ENCODE measurements at places on chromosomes 7 and 10.
A peak's percentile ranks its signal among the peaks of the same experiment; 100 is the strongest.

GRCh38 chr7:598899-599298 lies 79.3 kb upstream of the PDGFA start:
- no peak for DNase-seq

GRCh38 chr10:71492872-71493271 lies 96.2 kb downstream of the CDH23 start:
- DNase-seq: no peak

GRCh38 chr10:59825932-59826331 lies 72.7 kb upstream of the MRLN start:
- no peak for DNase-seq

DNA sequence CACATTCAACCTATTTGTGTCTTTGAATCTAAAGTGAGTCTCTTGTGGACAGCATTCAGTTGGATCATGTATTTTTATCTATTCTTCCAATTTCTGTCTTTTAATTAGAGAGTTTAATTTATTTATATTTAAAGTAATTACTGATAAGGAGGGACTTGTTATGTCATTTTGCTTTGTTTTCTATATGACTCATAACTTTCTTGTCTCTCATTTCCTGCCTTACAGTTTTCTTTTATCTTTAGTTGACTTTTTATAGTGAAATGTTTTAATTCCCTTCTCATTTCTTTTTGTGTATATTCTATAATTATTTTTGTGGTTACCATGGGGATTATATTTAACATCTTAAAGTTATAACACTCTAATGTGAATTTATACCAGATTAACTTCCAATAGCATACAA lies 7.3 kb upstream of the ZNF518A start:
- no peak for DNase-seq

GRCh38 chr7:23964715-23965114 lies 254.7 kb downstream of the STK31 start:
- DNase-seq: no peak

DNA sequence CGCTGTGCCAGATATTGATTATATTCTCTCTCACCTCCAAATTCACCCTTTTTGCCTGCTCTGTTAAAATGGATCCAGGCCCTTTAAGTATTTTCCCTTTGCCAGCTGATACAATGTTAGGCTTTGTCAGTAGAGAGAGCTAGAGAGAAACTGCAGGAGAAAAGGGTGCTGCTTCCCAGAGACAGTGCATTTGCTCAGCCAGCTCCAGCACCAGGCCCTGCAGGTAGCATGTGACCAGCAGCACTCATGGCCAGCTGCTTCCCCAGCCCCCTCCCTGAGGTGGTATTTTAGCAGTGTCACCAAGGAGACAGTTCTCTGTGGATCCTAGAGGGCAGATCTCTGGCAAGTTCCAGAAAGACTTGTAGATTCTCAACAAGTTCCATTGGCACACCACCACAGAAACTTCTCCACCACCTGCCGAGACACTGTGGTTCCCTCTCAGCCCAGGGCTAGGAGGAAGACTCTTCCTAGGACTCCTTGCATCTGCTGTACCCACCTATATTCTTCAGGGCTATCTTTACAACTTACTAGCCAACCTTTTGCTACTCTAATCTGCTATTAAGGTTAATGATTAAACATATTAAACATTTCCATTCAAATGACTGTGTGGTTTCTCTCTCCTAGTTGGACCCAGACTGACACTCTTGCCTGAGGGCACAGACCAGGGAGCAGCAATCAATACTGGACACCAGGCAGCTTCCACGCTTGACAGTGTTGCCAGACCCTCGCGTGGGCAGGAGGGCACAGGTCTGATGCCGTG lies 35.6 kb upstream of the ADAM12 start:
- no peak for DNase-seq

GRCh38 chr7:13307040-13307439 lies 619.6 kb downstream of the ARL4A start:
- DNase-seq: no peak

GRCh38 chr7:16318989-16319915 lies 102.1 kb downstream of the CRPPA start:
- DNase-seq: no peak

DNA sequence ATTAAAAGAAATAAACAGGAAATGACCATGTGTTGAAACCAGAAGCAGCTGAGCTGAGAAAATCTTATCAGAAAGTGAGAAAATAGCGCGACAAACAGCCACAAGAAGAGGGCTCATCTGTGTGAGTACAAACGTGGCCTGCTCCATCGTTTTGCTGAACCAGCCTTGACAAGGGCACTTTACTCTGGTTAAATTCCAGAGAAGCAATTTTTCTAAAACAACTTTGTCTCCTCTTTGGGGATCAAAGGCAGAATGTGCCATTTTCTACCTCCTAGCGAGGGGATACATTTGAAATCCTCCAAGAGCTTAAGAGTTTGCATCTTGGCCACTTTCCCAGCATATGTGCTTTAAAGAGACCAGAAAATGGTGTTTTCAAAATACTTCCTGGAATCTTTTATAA lies 51.3 kb upstream of the VIPR2 start:
- DNase-seq: no peak

- DNase-seq: no peak
Measured at GRCh38 chr7:147896121-147896520, 694.4 kb upstream of the C7orf33 start.

- DNase-seq: no peak
Measured at GRCh38 chr7:76063525-76063924, 15.6 kb downstream of the MDH2 start.

DNA sequence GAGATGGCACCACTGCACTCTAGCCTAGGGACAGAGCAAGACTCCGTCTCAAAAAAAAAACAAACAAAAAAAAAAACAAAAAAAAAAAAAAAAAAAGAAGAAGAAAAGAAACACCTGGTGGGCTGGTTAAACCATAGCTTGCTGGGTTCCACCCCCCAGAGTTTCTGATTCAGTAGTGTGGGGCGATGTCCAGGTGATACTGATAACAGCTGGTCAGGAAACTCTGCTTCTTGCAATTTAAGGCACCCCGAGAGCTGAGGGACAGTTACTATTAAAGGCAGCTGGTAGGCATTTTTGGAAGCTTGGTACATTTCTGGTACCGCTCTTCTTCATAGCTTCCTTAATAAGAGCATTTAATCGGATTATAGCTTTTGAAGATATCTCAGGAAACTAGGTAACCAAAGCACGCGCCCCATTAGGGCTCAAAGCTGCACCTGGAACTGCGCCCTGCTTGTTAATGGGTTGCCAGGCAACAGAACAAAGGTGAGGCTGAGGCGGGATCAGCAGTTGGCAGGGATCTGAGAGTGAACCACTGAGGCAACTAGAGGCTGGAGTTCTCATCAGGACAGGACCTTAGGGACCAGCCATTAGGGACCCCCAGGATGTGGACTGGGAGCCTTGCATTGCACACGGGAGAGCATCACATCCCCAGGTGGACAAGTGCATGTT lies 6.5 kb upstream of the SDK1 start:
- no peak for DNase-seq

DNA sequence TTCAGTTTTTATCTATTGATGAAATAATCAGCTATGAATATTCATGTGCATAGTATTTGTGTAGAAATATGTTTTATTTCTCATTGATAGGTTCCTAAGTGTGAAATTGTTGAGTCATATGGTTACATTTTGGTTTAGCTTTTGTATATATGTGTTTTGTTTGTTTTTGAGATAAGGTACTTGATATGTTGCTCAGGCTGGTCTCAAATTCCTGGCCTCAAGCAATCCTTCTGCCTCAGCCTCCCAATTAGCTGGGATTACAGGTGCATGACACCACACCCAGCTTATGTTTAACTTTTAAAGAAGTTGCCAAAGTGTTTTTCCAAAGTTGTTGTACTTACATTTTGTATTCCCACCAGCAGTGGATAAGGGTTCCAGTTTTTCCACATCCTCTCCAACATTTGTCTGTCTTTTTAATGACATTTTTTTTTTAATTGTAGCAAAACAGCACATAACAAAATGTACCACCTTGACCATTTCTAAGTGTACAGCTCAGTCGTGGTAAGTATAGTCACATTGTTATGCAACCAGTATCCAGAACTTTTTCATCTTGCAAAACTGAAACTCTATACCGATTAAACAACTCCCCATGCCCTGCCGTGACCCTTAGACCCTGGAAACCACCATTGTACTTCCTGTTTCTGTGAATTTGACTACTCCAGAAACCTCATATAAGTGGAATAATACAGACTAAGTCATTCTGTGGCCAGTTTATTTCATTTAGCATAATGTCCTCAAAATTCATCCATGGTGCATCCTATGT lies 12.6 kb upstream of the UBE2D1 start:
- DNase-seq: no peak

DNA sequence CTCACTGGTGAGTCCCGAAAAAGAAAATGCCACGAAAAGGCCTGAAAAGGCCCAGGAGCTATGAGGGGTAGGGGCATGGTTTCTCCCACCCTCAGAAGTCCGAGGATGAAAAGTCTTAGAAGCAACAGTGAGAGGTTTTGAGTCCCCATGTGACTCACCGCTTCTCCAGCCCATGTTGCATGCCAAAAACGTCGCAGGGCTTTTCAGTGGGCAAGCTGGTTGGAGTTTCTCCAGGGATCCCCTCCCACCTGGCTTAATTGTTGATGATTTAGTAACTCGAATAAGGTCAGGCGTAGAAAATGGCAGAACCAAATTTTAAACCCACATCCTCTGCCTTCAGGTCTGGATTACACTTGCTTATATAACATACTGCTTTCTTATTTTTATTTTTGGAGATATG lies 96.3 kb upstream of the ARMC3 start:
- DNase-seq: no peak

- peak; percentile 89 for DNase-seq
Measured at GRCh38 chr10:131831561-131831960, 69.2 kb upstream of the PPP2R2D start.

DNA sequence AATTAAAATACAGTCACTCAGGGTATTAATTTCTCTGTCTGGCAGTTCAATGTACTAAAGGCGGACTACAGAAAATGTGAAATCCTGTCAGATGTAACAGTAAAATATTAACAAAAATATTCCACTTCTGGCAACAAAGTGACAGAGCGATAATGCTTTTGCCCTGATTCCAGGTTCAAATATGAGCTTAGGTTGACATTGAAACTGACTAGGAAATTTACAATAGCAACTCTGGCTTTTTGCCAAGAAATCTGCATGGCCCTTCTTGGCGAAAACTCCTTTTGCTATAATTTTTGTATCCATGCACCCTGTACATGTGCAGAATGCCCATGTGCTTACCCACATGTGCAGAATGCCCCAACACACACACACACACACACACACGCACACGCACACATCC lies 552.2 kb downstream of the MDFIC start:
- DNase-seq: no peak

- no peak for DNase-seq
Measured at GRCh38 chr10:75801661-75802060, 370.2 kb downstream of the LRMDA start.

DNA sequence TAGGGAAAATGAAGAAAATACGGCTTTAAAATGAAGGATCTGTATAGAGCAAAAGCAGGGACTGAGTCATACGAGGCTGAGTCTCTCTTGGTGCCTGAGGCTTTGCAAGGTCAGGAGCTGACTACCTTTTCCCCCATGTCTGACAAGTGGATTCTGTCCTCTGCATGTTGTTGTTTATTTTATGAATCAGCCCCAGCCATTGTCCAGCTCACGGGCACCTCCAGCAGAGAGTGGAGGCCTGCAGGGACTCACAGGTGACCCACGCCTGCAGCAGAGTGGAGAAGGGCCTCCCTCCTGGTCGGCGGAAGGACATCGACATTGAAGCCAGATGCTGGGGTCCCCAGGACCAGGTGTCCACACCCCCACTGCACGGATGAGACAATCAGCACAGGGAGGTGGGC lies 233.9 kb downstream of the WDR37 start:
- DNase-seq: no peak

DNA sequence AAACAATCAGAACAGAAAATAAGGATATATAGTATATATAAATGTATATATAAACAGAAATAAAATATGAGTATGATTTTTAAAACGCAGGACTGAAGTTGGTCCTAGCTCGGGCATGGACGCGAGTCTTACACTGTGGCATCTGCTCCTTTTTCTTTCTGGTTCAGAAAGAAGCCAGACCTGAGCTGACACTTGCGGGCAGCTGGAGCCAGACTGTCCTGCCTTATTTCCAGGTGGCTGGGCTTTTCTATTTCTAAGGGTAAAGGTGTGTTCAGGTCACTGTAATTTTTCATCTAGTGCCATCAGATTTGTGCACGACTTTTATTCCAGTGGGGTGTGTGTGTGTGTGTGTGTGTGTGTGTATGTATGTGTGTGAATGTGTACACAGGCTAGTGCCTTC lies 166.4 kb downstream of the GALNT17 start:
- no peak for DNase-seq

- no peak for DNase-seq
Measured at GRCh38 chr10:22504766-22505165, 159.5 kb downstream of the SPAG6 start.

- DNase-seq: no peak
Measured at GRCh38 chr10:70559861-70560260, 42.7 kb downstream of the PRF1 start.

DNA sequence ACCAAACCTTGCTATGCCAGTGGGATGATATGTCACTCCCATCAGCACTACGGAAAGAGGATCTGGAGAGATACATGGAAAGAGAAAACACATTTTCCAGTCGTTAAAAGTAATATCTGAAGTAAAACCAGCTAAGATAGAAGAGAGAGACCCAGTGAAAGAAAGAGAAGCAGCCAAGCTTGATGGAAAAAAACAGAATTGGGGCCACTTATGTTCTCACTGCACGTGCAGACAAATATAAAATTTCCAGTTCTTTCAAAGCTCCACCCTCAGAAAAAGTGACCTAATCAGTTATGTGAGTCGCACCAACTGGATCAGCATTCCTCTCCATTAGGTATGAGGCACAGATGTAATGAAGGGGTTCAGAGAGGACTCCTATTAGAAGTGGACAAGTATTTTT lies 266.1 kb downstream of the MTERF1 start:
- DNase-seq: no peak

GRCh38 chr7:33334349-33334748 lies 205.0 kb downstream of the BBS9 start:
- no peak for DNase-seq

GRCh38 chr10:125149036-125149679 lies 11.2 kb downstream of the CTBP2 start:
- peak; percentile 43 for DNase-seq

- DNase-seq: no peak
Measured at GRCh38 chr10:121058082-121058481, 206.9 kb downstream of the WDR11 start.

DNA sequence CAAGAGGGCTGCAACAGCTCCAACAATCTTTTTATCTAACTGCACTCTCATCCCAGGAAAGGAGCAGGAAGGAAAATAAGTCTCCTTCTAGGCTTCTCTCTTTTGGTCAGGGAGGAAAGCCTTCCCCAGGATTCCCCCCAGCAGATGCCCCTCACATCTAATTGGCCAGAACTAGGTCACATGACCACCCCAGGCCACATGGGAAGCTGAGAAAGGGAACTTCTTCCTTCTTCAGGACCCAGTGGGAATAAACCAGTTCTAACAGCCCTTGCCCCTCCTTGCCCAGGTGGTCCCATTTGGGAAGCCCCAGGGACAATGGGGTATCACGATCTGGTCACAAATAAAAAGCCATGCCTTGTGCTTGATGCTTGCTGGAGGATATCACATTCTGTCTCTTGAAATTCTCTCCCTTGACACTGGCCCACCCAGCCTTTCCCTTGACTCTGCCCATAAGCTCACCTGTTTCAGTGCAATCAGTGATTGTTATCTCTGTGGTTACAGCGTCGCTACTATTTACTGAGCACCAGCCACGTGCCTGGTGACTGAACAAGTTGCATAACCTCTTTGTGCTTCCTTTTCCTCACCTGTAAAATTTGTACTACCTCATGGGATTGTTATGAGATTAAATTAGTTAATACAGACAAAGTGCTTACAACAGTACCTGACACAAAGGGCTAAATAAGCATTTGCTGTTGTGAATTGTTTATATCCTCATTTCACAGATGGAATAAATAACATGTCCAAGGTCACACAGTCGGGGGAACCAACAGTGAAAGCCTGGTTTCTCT lies 9.0 kb upstream of the TACR2 start:
- DNase-seq: no peak

All from chondrocyte (in vitro differentiated cells).